Left renal pelvis (tissue), 4 donors: ENCODE measurements at places on chromosomes 3 and 15. TPM values are rescaled to one million over a fixed set of nuclear protein-coding genes. Genes with fewer than 3 reads are reported as not detected.

GRCh38 chr15:51579012-51579411, 43.6 kb downstream of the DMXL2 start:
- DNase-seq = no peak

DNA sequence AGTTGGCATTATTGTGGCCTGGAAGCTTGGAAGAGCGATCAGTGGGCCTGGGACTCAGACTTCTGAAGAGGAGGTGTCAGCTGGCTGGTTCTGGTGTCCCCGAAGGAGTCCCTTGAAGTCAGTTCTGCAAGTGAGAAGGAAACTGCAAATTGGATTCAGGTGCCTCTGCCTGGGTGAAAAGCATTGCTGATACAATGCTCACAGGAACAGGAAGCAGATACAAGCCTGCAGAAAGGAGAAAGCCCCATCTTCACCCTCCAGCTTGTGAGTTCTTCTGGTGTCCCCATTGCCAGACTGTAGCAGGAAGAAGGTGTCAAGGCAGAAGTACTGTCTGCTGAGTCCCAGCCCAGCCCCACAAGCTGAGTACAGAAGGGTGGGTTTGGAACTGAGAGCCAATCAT, 271.3 kb downstream of the PLOD2 start:
- DNase-seq = no peak

DNA sequence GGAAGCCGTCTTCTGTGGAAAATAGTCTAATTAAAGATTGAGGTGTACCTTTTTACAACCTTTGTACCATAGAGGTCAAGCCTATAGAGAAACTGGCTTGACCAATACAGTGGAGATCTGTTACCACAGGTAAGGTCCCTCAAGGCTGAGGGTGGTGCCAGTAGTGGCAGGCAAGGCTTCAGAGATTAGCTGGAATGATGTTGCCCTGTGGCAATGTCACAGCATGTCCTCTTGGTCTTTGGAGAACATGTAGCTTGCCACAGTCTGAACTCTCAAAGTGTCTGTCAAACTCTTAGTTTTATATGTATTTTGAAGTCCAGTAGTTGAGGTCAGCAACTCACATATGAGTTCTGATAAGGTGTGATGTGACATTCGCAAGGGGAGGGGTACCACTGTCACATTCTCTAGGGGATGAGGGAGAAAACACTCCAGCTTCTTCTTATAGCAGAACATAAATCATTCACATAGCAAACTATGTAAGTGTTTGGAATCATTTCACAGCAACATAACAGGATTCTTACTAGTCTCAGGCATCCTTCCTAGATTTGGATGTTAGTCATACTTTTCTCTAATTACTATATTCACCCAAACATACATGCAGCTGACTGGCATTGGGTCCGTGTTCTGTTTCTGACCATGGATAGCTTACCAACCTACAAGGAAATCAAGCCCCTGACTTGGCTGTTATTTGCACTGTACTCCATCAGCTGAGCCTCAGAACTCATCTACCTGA, 173.6 kb downstream of the UBE2E2 start:
- DNase-seq = no peak

- DNase-seq = no peak
These were observed 46.1 kb downstream of the FBLN2 start for GRCh38 chr3:13594991-13595421.

- no peak for DNase-seq
These were observed 17.1 kb downstream of the PAK2 start for GRCh38 chr3:196756732-196757131.

DNA sequence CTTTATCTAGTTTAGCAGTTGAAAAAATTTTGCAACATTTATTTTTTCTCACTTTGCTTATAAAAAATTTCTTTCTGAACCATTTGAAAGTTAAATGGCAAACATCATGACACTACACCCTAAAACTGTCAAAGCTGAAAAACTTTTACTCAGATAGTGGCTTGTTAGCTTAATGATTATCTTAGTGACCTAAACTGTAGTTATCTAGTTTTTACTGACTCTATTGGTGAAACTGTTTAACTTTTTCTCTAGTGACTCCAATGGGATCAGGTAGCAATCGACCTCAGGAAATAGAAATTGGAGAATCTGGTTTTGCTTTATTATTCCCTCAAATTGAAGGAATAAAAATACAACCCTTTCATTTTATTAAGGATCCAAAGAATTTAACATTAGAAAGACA, 13.3 kb downstream of the FBXO22 start:
- DNase-seq = no peak

DNA sequence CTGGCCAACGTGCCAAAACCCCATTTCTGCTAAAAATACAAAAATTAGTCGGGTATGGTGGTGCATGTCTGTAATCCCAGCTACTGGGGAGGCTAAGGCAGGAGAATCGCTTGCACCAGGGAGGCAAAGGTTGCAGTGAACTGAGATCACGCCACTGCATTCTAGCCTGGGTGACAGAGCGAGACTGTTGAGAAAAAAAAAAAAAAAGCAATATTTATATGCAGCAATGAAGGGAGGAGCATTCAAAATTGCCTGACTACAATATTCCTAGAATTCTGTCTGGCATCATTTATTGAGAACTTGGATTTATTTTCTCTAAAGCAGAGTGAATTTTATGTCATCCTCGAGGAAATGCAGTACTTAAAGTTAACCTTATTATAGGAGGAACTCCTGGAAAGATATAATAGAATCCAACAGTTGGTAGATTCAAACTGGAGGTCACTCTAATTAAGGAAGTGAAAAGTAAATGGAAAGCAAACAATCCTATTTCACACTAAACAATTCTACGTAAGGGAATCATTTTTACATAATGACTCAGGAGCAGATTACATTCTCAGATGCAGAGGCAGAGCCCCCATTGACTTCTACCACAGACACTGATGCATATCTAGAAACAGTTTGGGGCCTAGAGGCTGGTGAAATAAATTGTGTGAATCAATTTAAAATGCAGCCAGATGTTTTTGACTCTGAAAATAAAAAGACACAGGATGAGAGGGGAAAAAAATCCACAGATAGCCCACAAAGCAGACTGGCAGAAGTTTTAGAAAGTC, 82.1 kb upstream of the FHIT start:
- no peak for DNase-seq

- DNase-seq = no peak
These were observed 177.4 kb upstream of the TRIM42 start for GRCh38 chr3:140500473-140500872.

GRCh38 chr3:173066044-173067004, 74.7 kb downstream of the SPATA16 start:
- DNase-seq = no peak

DNA sequence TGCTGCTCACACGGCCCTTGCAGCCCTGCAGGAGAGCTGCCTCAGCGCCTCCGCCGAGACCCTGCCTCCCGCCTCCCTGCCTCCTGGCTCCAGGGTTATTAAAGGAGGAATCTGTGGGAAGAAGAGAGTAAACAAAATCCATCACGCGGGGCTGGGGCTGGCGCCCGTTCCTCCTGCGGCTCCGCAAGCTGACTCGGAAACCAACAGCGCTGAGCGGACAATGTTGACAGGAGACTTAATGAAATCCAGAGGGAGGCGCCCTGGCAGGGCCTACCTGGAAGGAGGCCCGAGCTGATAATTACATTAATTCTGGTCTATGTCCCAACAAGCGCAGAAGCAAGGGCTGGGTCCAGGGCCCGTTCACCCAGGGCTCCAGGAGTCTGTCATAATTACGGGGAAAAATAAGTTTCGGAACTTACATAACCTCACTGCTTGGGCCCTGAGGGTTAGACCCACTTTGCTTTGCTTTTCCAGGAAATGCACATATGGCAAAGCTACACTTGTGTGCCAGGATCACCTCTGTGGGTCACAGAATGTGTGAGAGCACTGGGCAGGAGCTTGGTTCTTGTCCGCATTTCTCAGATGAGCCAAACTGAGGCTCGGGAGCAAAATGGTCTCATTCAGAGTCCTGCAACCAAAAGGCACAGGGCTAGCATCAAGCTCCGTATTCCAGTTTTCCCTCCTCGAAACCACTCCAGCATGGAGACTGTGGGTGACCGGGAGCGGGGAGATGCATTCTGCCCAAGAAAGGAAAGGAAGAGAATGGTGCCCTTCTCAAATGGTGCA, 43.8 kb upstream of the SLC6A6 start:
- DNase-seq = no peak

DNA sequence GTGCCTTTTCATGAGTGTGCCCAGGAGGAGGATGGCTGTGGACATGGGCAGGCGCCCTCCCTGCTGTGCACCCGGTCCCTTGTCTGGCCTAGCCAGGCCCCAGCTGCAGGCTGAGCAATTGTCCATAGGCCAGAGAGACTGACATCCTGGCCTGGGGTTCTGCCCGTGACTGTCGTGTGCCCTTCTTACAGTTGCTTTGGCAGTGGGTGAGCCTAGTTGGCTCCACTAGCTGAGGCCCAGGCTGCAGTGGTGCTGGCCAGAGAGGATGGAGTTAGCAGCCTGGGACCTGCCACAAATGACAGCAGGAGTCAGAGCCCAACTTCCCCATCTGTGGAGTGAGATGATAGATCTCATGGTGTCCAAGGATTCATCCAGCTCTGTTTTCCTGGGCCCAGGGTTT, 9.0 kb upstream of the CHRNB4 start:
- no peak for DNase-seq

GRCh38 chr15:45794304-45794703, 159.5 kb downstream of the SQOR start:
- no peak for DNase-seq

DNA sequence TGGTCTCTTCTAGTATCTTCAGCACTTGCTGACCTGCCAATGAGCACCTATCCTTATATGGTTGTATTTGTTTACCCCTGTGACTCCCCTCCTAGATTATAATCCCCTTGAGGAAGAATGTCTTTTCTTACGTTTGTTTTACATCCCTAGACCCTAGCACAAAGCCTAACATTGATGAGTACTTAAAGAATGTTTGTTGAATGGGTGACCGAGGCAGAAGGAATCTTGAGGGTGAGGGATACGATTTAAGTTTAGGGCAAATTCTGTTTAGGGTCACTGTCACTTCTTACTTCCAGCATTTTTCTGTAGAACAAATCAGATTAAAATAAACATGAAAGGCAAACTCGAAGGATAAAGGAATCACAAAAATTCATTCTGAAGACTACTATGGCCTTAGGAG, 80.9 kb upstream of the FAM98B start:
- DNase-seq = no peak

GRCh38 chr3:197117114-197117513, 87.5 kb upstream of the MELTF start:
- no peak for DNase-seq

- no peak for DNase-seq
These were observed 4.6 kb downstream of the PLIN1 start for GRCh38 chr15:89674526-89674925.

- DNase-seq = peak; percentile 79
These were observed at the start of gene B4GALT4 for GRCh38 chr3:119240591-119241434. TSS of gene B4GALT4 (minus strand) at chr3:119240878. CDS start at chr3:119230099, 10,779 bp downstream.

GRCh38 chr15:48391950-48392349, 60.7 kb downstream of the DUT start:
- DNase-seq = no peak

DNA sequence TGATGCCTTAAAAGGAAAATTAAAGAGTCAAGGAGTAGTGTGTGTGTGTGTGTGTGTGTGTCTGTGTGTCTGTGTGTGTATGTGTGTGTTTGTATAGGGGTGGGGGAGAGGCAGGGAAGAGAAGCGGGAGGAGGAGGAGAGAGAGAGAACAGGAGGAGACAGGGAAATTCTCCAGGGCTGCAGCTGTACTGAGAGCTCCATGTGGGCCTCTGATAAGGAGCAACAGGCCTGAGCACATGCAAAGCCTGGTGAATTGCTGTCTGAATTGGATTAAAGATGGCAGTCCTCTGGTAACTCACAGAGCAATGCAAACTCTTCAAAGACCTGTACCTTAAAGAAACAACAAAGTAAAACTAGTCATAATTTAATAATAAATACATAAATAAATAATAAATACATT, 70.6 kb downstream of the SEMA6D start:
- DNase-seq = no peak

Gene FGD5
- 23.7 TPM for polyA plus RNA-seq

Gene CLRN1
- not detected for polyA plus RNA-seq

Gene FHIT
- 20.3 TPM for polyA plus RNA-seq

Gene ITPKA
- 0.53 TPM for polyA plus RNA-seq

Gene HGD
- polyA plus RNA-seq = 80.2 TPM

Gene SLITRK3
- 2.4 TPM for polyA plus RNA-seq

Gene LSAMP
- polyA plus RNA-seq = 11.4 TPM

Gene MSL2
- 46.4 TPM for polyA plus RNA-seq

Gene MST1R
- polyA plus RNA-seq = 2.3 TPM

Gene TEX264
- 58.9 TPM for polyA plus RNA-seq

Gene P3H2
- polyA plus RNA-seq = 106 TPM

Gene POLQ
- 3.6 TPM for polyA plus RNA-seq
